ENCODE measurements at places on chromosomes 2 and 18. TPM values are rescaled to one million over a fixed set of nuclear protein-coding genes. Genes with fewer than 3 reads are reported as not detected.

GRCh38 chr2:31219131-31219969 lies 2.0 kb upstream of the CAPN14 start:
- DNase-seq, result no peak

DNA sequence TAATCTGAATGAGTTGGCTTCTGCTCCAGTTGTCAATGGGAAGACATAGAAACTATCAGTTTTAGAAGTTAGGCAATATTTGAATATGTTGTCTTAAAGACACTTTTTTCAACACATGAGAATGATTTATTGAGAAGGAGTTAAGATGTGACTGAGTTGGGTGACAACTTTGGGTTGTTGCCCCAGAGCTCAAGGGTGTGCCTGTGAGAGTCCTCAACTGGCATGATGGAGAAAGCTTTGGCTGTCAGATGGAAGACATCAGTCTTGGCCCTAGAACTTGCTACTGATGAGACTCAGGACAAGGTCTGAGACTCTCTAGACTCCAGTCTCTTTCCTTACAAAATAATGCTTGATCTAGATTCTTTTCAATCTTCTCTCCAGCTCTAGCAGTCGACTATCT lies 69.0 kb upstream of the CTAGE1 start:
- DNase-seq, result no peak

DNA sequence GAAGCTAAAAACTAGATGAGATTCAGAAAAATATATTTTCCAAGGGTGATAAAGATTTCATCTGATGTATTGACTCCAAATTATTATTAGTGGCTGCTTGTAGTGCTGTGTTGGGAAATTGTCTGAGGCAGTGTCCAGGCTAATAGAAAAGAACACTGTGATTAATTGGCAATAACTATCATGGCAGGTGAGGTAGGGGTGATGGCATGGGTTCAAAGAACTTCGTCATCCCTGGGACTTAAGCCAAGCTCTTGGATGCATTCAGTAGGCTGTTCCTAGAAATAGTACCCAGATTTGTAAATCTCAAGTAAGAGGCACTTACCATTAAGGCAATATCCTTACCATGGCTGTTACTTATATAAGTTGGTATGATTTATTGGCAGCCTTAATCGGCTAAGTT lies 13.2 kb upstream of the RAPGEF4 start:
- DNase-seq, result peak; percentile 30

GRCh38 chr2:177868806-177869205 lies 203.8 kb downstream of the PDE11A start:
- no peak for DNase-seq

DNA sequence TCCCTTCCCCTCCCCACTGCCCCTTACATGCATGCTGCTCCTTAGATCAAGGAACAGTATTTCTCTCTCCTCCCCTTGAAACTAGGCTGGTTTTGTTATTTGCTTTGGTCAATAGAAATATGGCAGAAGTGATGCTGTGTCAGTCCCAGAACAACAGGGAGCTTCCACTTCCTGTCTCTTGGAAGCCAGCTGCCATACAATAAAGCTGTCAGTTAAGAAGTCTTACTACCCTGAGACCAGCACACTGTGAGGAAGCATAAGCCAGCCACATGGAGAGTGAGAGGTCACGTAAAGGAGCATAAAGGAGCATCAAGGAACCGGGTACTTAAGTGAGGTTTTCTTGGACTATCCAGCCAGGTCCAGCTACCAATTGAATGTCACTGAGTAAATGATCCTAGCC lies 126.6 kb downstream of the NOL4 start:
- DNase-seq, result no peak

GRCh38 chr2:45844796-45845457 lies 193.5 kb downstream of the PRKCE start:
- DNase-seq, result no peak

DNA sequence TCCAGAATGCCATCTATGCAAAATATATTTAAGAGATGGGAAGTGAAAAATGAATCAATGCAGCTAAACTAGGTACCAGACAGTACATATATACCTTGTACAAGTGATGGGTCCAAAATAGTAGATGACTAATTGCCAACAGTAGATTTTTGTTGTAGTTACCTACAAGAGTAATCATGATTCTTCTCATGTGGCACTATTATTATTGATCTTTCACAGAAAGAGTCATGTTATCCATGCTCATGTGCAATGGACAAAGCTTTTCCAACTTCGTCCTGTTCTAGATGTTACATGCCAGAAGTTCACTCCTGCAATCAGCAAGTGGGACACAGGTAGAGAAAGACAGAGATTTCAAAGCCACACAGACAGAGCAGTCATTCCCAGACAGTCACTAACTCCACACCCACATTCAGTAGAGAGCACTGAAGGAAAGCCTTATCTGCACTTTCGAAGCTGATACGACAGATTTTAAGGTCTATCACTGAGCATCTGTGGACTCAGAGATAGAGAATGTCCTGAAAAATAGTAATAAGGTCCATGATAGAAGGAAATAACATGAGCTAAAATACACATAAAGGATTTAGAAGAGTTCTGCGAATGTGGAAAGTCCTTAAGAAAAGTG lies 101.6 kb upstream of the ITPRID2 start:
- DNase-seq, result no peak

Gene TFCP2L1
- 3.5 TPM for total RNA-seq

DNA sequence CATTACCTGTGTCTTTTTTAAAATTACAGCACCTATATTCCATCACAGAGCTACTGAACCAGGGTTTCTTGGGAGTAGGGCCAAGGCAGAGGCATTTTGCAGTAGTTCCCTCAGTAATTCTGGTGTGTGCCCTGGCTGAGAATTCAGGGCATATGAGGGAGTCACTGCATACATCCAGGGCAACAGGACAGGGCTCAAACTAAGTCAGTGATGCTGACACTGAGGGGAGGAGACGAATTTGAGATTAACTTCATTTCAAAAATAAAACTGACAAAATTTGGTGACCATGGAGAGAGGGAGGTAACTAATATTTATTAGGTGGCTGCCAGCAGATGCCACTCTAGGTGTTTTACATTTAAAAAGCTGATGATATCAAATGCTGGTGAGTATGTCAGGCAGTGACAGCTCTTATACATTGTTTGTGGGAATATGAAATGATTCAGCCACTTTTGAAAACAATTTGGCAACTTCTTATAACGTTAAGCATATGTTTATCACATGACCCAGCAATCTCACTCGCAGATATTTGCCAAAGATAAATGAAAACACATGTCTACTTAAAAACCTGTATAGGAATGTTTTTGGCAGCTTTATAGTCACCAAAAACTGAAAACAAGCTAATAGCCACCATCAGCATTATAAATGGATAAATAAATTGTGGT lies 20.3 kb downstream of the STRADB start:
- no peak for DNase-seq

- DNase-seq, result no peak
Observed at GRCh38 chr2:159760326-159760725, 37.7 kb downstream of the CD302 start.

DNA sequence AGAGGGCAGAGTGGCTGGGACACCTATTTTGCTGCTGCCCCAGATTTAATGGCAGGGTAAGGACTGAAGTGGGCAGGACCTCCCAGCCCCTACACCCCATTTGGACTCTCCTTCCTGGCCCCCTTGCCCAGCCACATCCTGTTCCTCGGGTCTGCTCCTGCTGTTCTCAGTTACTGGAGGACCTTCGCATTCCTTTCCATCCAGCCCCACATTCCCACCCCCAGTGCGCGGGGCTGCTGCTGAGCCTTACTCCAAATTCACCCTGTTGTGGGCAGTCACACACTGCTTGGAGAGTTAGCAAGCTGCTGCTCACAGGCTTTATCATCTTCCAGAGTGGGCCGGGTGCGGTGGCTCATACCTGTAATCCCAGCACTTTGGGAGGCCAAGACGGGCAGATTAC lies 75.2 kb upstream of the SLC14A2 start:
- no peak for DNase-seq
